H4 (cell line): ENCODE measurements at places on chromosomes 11 and 22. TPM values are rescaled to one million over a fixed set of nuclear protein-coding genes. Genes with fewer than 3 reads are reported as not detected.
A peak's percentile ranks its signal among the peaks of the same experiment; 100 is the strongest.

DNA sequence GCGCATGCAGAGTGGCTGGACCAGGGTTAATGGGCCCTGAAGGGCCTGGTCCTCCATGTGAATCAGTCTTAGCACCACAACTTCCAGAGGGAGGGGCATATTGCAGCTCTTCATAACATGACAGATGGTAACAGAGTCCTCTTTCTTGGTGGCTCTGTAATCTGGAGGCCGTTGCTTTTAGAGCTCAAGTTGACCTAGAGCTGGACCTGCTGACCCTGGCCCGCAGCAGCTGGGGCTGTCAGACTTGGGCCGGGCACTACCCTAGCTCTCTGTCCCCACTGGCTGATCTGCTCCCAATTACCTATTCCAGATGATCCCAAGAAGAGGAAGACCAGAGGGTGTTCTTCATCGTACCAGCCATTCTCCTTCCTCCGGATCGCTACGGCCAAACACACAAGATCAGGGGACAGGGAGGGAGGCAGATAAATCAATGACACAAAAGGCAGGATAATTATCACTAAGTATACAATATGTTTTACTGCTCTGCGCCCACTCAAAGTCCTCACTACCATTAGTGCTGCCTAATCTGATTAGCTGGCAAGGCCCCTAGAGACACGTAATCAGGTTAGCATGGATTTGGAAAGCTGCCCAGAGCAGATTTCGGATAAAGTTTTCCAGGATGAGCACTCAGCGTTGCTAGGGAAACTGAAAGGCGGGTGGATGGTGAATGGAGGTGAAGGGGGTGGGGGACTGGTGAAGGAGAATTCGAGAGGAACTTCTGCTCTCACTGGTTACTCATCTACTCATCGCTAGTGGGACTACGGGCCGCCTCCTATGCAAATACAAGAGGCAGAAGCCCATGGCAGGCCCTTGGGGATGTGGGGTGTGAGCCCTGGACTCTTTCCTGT is 64.5 kb upstream of the PHOX2A start:
- peak; percentile 22 for DNase-seq

GRCh38 chr11:27902981-27903624 is 202.8 kb upstream of the BDNF start:
- no peak for DNase-seq

EHD1 gene
- total RNA-seq = 13.5 and 14.2 TPM in 2 replicates

SLC29A2 gene
- 0.39 and 0.62 TPM in 2 replicates for total RNA-seq

ZP1 gene
- total RNA-seq = 1.5 and 2.1 TPM in 2 replicates
